Temporal lobe (tissue), 4 donors: ENCODE measurements at places on chromosomes 4 and X. TPM values are rescaled to one million over a fixed set of nuclear protein-coding genes. Genes with fewer than 3 reads are reported as not detected.

Gene ZBTB49
- 11.3 TPM for total RNA-seq

Gene CHRNA9
- not detected for total RNA-seq

Gene SEPSECS
- 8.4 TPM for total RNA-seq

Gene SPANXD
- not detected for total RNA-seq

Gene CENPE
- total RNA-seq, result 3.4 TPM

Gene TMLHE
- 19.9 TPM for total RNA-seq

Gene RASSF6
- total RNA-seq, result under 0.01 TPM

Gene DCX
- total RNA-seq, result 461 TPM

Gene TRMT44
- total RNA-seq, result 20.4 TPM

Gene MGST2
- 4.2 TPM for total RNA-seq

Gene CLDN22
- total RNA-seq, result not detected

Gene SPANXA1
- not detected for total RNA-seq

Gene FHL1
- 94.2 TPM for total RNA-seq

Gene PRAF2
- 3.7 TPM for total RNA-seq

Gene AMBN
- 0.25 TPM for total RNA-seq

Gene KDR
- 16.5 TPM for total RNA-seq

Gene RBM46
- total RNA-seq, result not detected

Gene VSIG4
- 5.9 TPM for total RNA-seq

Gene SPARCL1
- 68.4 TPM for total RNA-seq

Gene OCIAD2
- total RNA-seq, result 24.3 TPM

Gene CYSLTR1
- 0.74 TPM for total RNA-seq

Gene DUSP21
- not detected for total RNA-seq

Gene IL2RG
- total RNA-seq, result 0.25 TPM
